ENCODE measurements at places on chromosomes 7 and 10.
A peak's percentile ranks its signal among the peaks of the same experiment; 100 is the strongest.

DNA sequence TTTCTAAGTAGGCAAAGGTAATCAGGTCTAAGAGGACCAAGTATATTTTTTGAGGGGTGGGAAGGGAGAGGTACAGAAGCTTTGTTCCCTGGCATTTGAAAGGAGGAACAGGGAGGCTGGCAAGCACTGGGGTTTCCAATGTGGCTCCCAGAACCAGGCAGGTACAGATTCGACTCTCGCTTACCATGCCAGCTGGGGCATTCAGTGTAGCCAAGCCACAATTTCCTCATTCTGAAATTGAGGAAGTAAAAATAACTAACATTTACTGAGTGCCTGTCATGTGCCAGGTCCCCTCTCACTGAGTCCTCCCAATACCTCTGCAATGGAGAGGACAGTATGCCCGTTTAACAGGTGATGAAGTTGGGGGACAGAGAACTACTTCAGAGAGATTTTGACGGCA, 45.9 kb upstream of the BET1 start:
- no peak for DNase-seq

DNA sequence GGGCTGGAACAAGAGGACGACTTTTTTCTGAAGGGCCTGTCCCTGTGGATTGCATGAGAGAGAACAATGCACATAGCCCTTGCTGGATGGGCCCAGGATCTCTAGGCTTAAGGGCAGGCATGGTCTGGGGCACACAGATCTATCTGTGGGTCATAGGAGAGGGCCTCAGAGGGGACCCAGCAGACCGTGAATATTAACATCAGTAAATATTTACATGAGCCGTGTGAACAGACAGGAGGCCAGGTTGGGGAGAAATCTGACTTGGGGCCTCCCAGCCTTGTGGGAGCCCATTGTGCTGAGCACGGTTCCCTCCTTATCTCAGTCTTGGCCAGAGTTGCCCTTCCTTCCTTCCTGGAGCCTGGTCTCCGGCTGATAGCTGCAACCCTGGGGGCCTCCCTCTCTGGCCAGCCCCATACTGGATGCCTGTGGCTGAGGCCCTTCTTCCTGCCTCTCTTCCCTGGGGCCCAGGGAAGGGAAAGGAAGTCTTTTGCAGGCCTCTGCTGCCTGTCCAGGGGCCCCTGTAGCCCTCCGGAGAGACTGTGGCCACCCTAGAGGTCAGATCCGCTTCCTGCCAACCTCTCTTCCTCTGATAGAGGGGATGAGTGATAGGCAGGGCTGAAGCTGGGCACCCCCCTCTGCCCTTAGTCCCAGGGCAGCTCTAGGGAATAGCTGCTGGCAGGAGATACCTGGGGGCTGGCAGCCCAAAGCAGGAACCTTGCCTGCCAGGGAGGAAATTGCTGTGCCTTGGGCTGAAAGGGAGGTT, 44.5 kb upstream of the TRIM8 start:
- no peak for DNase-seq

- DNase-seq = no peak
These were observed 587.5 kb downstream of the PTPRN2 start for GRCh38 chr7:158000160-158000559.

DNA sequence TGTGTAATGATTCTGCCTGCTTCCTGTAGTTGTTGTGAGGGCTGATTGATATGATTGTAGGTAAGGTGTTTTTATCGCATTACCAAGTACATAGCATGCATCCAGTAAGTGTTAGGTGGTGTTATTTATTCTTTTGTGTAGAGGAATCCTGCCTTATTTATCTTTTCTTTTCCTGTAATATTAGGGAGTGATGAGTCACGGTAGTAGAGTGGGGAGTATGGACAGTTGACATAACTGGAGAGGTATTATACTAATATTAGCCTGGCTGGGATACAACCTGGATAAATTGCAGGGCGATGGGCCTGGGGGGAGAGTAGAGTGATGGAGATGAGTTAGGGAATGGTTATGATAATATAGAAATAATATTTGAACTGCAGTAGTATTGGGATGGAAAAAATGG, 9.8 kb downstream of the SDK1 start:
- no peak for DNase-seq

GRCh38 chr10:31942892-31943291, 14.3 kb upstream of the ARHGAP12 start:
- no peak for DNase-seq

GRCh38 chr7:7816084-7816483, 97.7 kb upstream of the RPA3 start:
- DNase-seq = no peak

DNA sequence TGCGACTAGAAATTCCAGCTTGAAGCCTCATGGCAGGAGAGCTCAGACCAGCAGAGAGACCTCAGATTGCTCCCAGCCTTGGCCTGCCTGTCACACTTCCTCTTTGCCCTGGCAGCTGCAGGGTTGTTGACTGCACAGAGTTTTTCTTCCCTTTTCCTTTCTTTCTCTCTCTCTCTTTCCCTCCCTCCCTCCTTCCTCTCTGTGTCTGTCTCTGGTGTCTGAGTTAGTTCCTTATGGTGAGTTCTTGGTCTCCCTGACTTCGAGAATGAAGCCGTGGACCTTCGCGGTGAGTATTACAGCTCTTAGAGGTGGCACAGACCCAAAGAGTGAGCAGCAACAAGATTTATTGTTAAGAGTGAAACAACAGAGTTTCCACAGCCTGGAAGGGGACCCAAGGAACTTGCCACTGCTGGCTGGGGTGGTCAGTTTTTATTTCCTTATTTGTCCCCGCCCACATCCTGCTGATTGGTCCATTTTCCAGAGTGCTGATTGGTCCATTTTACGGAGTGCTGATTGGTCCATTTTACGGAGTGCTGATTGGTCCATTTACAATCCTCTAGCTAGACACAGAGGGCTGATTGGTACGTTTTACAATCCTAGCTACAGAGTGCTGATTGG, 266.3 kb downstream of the RPS24 start:
- peak; percentile 29 for DNase-seq
